ENCODE measurements at places on chromosomes 6 and 20. TPM values are rescaled to one million over a fixed set of nuclear protein-coding genes. Genes with fewer than 3 reads are reported as not detected.

- peaks cover 23% of the 10 kb centered on the region for H3K4me1 ChIP-seq
- H3K27me3 ChIP-seq, result no peaks in the 10 kb centered on the region
- no peak overlapping the region for H3K4me3 ChIP-seq
- no peaks in the 10 kb centered on the region for H3K36me3 ChIP-seq
Observed at GRCh38 chr6:119129148-119129967, 50.9 kb upstream of the FAM184A start.

The GTSF1L gene
- not detected for total RNA-seq

The WFDC5 gene
- not detected for total RNA-seq

The TNFRSF6B gene
- total RNA-seq, result 2.9 TPM

GRCh38 chr20:51425347-51426106, 117.0 kb downstream of the NFATC2 start:
- no peaks in the 10 kb centered on the region for H3K36me3 ChIP-seq
- no peak overlapping the region for H3K4me3 ChIP-seq
- H3K27me3 ChIP-seq, result no peaks in the 10 kb centered on the region
- peaks cover 11% of the 10 kb centered on the region for H3K4me1 ChIP-seq

GRCh38 chr6:39800034-39801032, 8.2 kb downstream of the DAAM2 start:
- H3K27ac ChIP-seq, result no peak overlapping the region
- no peaks in the 10 kb centered on the region for H3K27me3 ChIP-seq
- H3K4me1 ChIP-seq, result peaks cover 28% of the 10 kb centered on the region
- H3K36me3 ChIP-seq, result no peaks in the 10 kb centered on the region

DNA sequence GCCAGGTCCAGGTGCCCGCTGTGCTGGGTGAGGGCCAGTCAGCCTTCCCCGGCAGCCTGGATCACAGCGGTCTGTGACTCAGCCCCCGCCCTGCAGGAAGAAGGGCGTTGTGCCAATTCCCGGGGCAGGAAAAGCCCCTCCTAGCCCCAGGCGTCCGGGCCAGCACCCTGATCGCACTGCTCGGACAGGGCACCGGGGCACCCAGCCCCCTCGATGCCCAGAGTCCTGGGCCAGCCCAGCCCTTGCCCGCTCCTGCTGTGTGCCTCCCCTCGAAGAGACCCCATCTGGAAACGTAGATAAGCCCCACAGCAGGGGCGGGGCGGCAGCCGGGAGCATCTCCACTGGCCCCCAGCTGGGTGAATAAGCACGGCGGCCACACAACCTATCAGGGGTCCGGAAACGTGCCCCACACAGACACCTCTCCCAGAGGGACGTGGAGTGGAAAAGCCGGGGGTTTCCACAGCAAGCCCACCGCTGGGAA, 9.9 kb downstream of the LAMA5 start:
- H3K36me3 ChIP-seq, result no peaks in the 10 kb centered on the region
- H3K4me3 ChIP-seq, result no peak overlapping the region
- H3K4me1 ChIP-seq, result peaks cover 34% of the 10 kb centered on the region
- peak; percentile 99 for DNase-seq

DNA sequence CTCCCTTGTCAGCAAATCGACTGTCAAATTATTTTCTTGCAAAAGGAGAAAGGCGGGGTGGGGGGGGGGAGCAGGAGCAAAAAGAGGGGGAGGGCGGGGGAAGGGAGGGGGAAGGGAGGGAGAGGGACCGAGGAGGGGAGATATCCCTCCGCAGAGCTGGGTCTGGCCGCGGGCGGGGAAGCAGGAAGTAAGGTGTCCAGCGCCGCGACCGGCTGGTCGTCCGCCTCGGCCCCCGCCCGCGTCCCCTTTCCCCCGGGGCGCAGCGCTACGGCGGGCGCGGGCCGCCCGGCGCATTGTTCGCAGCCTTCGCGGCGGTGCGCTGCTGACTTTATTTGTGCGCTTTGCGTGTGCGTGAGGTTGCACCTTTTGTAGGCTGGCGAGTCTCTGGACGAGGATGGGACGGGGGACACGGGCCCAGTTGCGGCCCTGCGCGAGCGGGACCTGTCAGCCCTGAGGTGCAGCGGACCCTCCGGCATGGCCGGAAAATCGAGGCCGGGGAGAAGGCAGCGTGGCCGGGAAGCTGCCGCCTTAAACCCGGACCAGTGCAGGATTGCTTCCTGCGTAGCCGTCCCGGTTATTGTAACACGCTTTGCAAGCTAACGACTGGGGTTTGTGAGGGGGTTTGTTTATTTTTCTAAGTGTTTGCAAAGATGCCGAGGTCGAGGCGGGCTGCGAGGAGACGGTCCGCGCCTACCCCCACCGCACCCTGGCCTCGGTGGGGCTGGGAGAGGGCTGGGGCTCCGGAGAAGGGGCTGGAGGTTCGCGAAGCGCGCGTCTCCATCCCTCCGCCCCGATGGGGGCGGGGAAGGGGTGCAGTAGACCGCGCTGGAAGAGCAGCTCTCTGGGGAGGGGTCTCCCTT, 675 bp upstream of the TRERF1 start:
- peaks cover 31% of the 10 kb centered on the region for H3K4me1 ChIP-seq

The SLC22A3 gene
- total RNA-seq, result 18.9 TPM

GRCh38 chr6:111724039-111724438, 118.4 kb upstream of the TRAF3IP2 start:
- no peak overlapping the region for H3K4me3 ChIP-seq
- peaks cover 41% of the 10 kb centered on the region for H3K4me1 ChIP-seq
- peaks cover 5% of the 10 kb centered on the region for H3K36me3 ChIP-seq
- H3K27ac ChIP-seq, result peak overlapping the region; percentile 67
- H3K27me3 ChIP-seq, result no peaks in the 10 kb centered on the region
- no peak for DNase-seq

GRCh38 chr6:90611543-90612312, 24.9 kb upstream of the MAP3K7 start:
- peak; percentile 75 for DNase-seq
- peaks cover 4% of the 10 kb centered on the region for H3K27me3 ChIP-seq
- no peaks in the 10 kb centered on the region for H3K36me3 ChIP-seq
- H3K4me3 ChIP-seq, result peak overlapping the region; percentile 72

- H3K27ac ChIP-seq, result no peak overlapping the region
- no peaks in the 10 kb centered on the region for H3K4me1 ChIP-seq
- no peaks in the 10 kb centered on the region for H3K27me3 ChIP-seq
- DNase-seq, result no peak
- peaks cover 63% of the 10 kb centered on the region for H3K36me3 ChIP-seq
Observed at GRCh38 chr6:82205930-82206392, 41.6 kb downstream of the IBTK start.

DNA sequence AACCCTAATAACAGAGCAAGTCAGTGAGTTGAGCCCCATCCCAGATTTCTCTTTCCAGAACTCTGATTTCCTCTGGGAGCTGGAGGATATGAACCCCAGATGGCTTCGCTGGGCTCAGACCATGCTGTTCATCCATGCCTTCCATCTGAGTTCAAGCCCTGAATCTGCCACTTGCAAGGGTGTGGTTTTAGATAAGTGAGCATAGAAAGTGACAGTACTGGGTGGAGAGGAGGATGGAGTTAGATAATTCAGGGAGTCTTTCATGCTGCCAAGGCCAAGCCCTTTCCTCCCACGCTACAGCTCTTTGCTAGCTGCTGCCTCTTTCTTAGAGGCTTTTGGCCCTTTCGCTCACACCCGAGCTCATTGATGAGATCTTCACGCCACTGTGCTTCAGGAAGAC, 57.2 kb upstream of the MAFB start:
- no peaks in the 10 kb centered on the region for H3K4me1 ChIP-seq
- H3K4me3 ChIP-seq, result no peak overlapping the region
- H3K27ac ChIP-seq, result no peak overlapping the region
- peaks cover 3% of the 10 kb centered on the region for H3K27me3 ChIP-seq
- no peaks in the 10 kb centered on the region for H3K36me3 ChIP-seq

The TUBB1 gene
- total RNA-seq, result not detected

DNA sequence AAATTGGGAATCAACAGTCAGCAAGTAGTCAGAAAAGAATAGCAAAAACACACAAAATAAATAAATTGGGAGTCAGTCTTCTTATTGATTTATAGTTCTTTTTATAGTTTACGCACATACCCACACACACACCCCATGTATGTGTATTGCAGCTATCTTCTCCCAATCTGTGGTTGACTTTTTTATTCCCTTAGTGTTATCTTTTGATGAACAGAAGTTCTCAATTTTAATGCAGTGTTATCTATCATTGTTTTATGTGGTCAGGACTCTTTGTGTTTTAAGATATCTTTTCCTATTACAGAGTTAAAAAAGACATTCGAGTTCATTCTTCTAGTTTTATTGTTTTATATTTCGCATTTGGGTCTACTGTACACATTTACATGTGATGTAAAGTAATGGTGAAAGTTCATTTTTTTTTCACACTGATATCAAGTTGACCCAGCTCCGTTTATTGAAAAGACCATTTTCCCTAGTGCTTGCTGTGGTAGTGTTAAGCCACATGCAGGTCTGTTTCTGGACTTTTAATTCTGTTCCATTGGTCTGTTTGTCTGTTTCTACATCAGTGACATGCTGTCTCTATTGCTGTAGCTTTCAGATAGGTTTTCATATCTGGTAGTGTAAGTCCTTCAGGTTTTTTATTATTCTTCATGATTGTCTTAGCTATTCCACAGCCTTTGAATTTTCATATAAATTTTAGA, 78.4 kb downstream of the ZFAND3 start:
- no peak overlapping the region for H3K4me3 ChIP-seq
- H3K27me3 ChIP-seq, result no peaks in the 10 kb centered on the region
- DNase-seq, result peak; percentile 26
- H3K4me1 ChIP-seq, result no peaks in the 10 kb centered on the region
- H3K27ac ChIP-seq, result no peak overlapping the region

The PTPRT gene
- total RNA-seq, result not detected

GRCh38 chr6:39892490-39893129, 41.7 kb downstream of the MOCS1 start:
- no peaks in the 10 kb centered on the region for H3K27me3 ChIP-seq
- H3K4me3 ChIP-seq, result no peak overlapping the region
- DNase-seq, result peak; percentile 95
- peak overlapping the region; percentile 55 for H3K27ac ChIP-seq
- peaks cover 18% of the 10 kb centered on the region for H3K4me1 ChIP-seq

The WFDC8 gene
- not detected for total RNA-seq

The SLCO4A1 gene
- total RNA-seq, result under 0.01 TPM

The NFATC2 gene
- 0.29 TPM for total RNA-seq

GRCh38 chr6:137102851-137103492, 58.2 kb upstream of the IL20RA start:
- no peaks in the 10 kb centered on the region for H3K27me3 ChIP-seq
- no peak overlapping the region for H3K4me3 ChIP-seq
- no peaks in the 10 kb centered on the region for H3K4me1 ChIP-seq
- no peaks in the 10 kb centered on the region for H3K36me3 ChIP-seq

GRCh38 chr6:5302220-5302946, 41.1 kb downstream of the FARS2 start:
- no peak overlapping the region for H3K27ac ChIP-seq
- no peaks in the 10 kb centered on the region for H3K27me3 ChIP-seq
- no peak for DNase-seq
- H3K36me3 ChIP-seq, result no peaks in the 10 kb centered on the region

The PPP1R16B gene
- not detected for total RNA-seq

GRCh38 chr6:14742171-14742570, 503.7 kb upstream of the JARID2 start:
- peak overlapping the region; percentile 99 for H3K27ac ChIP-seq
- no peaks in the 10 kb centered on the region for H3K36me3 ChIP-seq
- no peak for DNase-seq
- peaks cover 20% of the 10 kb centered on the region for H3K4me1 ChIP-seq
- no peaks in the 10 kb centered on the region for H3K27me3 ChIP-seq

DNA sequence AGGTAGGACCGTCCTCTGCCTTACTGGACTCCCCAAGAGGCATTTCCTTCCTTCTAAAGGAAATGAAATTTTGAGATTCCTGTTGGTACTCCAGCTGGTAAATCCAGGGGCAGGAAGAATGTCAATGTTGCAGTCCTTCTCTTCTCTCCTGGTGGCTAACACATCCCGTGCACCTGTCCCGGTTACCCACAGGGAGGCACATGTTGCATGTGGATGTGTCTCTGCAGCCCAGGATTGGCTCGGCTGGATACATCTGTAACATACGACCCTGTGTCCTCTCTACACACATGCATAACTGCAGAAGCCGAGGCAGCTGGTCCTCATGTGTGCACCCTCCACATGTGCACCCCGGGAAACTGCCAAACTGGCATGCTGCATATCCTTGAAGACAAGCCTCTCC, 1.3 kb upstream of the LRFN2 start:
- no peak for DNase-seq
- no peaks in the 10 kb centered on the region for H3K4me1 ChIP-seq
- H3K4me3 ChIP-seq, result no peak overlapping the region
- H3K27me3 ChIP-seq, result peaks cover 26% of the 10 kb centered on the region
- no peak overlapping the region for H3K27ac ChIP-seq
- H3K36me3 ChIP-seq, result no peaks in the 10 kb centered on the region

- no peaks in the 10 kb centered on the region for H3K27me3 ChIP-seq
- DNase-seq, result peak; percentile 96
- H3K27ac ChIP-seq, result no peak overlapping the region
- no peak overlapping the region for H3K4me3 ChIP-seq
Observed at GRCh38 chr6:31952140-31952805, 6.4 kb downstream of the CFB start.

All from osteoblast (primary cell).